ENCODE measurements at places on chromosomes 4 and X.
A peak's percentile ranks its signal among the peaks of the same experiment; 100 is the strongest.

DNA sequence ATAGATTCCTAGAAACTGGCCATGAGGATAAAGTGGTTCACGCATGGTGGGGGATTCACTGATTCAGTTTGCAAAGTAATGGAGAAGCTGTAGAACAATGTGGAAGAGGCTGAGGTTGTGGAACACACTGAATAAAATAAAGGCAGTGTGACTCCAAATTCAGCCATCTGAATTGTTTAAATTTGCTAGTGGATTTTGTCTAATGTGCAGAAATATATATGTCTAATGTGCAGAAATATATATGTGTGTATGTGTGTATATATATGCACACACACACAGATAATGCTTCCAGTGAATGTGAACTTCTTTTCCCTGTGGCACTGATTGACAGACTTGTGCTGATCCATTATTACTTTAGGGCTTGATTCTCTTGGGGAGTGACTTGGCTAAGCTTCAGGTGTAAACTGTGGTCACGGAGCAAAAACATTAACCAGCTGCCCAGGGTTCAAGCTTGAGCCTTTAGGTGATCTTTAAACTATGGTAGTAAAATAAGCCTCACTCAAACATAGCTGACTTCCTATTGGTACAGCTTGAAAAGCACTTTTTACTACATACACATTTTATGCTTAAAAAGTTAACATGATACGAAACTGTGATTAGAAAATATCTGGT, 3.5 kb downstream of the STBD1 start:
- DNase-seq = no peak

DNA sequence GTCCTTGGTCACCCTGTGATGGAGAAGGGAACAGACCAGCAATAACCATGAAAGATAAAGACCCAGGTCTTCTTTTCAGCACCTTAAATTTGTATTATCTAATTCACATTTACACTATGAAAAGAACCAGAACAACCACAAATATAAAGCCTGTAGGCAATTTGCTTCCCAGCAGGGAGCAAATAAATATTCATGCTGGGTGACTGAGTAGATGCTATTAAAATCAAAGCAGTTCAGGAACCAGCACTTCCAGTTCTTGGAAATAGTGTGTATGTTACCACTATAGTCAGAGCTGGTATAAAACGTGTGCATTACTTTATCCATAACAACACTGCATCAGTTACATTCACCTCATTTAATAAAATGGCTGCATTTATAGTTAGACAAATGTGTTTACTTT, 177.8 kb upstream of the ETNPPL start:
- DNase-seq = no peak

- no peak for DNase-seq
These were observed 106.0 kb downstream of the NKX6-1 start for GRCh38 chr4:84392951-84393590.

GRCh38 chr4:85798012-85798770, 323.2 kb downstream of the ARHGAP24 start:
- DNase-seq = no peak

DNA sequence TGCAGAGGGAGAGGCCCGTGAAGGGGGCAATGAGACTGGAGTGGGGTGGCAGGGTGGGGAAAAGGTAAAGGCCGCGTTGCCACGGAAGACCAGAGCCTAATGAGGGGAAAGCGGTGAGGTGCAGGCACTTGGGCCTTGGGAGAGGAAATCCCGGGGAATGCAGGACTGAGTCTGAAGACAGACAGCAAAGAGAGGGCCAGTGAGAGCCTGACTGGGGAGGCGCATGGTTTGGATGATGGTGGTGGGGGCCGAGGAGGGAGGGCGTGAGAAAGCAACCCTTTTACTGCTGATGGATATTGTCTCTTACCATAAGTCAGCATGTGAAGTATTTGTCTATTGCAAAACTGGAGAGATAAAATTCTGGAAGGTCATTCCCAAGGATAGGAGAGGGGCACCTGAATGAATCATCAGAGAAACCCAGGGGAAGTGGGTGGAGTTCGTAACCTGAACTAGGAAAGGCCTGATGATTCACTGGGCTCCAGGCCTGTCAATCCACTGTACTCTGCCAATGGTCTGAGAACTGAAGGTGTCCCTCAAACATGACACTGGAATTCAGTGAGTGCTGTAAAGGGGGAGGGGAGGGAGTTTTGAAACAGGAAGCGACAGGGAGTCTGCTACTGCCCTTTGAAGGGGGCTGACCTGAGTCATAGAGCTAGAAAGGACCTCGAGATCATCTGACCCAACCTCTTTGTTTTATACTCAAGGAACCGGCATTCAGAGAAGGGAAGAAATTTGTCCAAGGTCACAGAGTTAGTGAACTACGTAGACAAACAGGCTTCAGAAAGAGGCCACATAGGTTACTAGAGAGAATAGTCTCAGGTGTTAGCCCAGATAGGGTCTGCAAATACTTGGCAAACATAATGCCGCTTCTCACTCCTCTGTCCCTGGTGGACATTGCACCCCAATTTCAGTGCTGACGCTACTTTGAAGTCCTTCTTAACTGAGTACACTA, 52.2 kb downstream of the NALF2 start:
- peak; percentile 88 for DNase-seq

DNA sequence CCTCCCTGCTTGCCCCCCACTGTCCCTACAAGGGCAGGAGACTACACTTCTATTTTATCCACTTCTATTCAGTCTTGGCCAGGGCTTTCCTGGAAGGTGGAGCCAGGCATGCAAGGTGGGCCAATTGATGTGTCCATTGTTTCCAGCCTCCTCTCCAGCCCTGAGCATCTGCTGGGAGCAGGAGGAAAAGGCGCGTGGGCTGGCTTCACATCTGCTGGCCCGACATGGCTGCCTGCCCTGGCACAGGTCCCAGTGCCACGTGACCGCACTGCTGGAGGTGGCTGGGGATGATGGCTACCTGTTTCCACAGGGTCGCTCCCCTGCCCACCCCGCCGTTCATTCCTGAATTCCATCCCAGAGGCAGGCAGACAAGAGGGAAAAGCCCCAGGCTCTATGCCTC, 247.7 kb downstream of the AFAP1 start:
- DNase-seq = no peak

- no peak for DNase-seq
These were observed 29.8 kb upstream of the TEX13C start for GRCh38 chrX:125289920-125290319.

GRCh38 chr4:52376132-52376704, 282.9 kb downstream of the USP46 start:
- no peak for DNase-seq

GRCh38 chrX:19389227-19389845, 45.6 kb downstream of the PDHA1 start:
- no peak for DNase-seq

- peak; percentile 74 for DNase-seq
These were observed 103.5 kb downstream of the LDB2 start for GRCh38 chr4:16794816-16795445.

DNA sequence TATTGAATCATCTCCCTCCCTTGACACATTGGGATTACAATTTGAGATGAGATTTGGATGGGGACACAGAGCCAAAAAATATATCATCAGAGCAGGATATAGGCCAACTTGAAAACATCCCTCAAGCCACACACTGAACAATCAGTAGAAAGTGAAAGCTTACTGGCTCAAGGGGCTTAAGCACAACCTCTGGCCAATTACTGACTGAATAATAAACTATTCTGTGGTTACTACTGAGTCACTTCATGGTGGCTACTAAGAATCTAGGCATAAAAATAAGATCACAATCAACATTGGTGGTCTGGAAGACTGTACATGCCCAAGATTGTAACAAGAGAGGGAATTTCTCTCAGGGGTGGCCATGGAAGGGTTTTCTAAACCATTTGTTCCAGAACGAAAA, 27.4 kb upstream of the GPR174 start:
- DNase-seq = no peak

- DNase-seq = no peak
These were observed 136.4 kb upstream of the PLAC1 start for GRCh38 chrX:134794692-134795091.

DNA sequence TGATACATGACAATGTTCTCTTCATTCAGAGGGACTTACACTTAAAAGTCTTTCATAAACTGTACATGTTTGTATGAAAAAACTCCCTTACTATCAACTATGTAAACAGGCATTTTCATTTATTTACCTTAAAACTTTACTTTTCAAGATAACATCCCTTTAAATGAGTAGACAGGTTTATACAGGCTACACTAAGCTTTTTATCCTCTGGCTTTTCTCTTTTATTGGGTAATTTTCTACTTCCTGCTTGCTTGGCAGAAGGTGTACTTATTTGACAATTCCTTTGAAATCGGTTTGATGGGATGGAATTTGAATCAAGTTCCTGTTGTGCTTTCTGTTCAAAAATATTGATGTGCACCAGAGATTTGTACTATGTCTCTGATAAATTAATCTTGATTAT, 81.4 kb downstream of the PTPN13 start:
- DNase-seq = no peak

GRCh38 chr4:173499658-173500535, 30.1 kb downstream of the HAND2 start:
- DNase-seq = peak; percentile 54

DNA sequence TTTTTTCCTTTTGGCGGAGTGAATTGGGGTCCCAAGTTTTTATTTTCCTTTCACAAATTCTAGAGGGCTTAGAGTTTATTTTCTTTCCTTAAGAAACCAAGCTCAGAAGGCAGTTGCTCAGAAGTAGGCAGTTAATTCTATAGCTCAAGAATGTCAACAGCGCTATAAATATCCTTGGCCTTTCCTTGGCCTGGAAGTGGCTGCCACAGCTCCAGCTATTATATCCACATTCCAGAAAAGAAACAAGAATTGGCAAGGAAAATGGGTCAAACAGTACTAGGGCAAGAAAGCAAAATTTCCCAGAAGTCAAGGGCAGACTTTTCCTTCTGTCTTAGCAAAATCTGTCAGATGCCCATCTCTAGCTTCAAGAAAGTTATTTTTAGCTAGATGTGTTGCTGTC, 31.0 kb downstream of the SLC10A6 start:
- no peak for DNase-seq

DNA sequence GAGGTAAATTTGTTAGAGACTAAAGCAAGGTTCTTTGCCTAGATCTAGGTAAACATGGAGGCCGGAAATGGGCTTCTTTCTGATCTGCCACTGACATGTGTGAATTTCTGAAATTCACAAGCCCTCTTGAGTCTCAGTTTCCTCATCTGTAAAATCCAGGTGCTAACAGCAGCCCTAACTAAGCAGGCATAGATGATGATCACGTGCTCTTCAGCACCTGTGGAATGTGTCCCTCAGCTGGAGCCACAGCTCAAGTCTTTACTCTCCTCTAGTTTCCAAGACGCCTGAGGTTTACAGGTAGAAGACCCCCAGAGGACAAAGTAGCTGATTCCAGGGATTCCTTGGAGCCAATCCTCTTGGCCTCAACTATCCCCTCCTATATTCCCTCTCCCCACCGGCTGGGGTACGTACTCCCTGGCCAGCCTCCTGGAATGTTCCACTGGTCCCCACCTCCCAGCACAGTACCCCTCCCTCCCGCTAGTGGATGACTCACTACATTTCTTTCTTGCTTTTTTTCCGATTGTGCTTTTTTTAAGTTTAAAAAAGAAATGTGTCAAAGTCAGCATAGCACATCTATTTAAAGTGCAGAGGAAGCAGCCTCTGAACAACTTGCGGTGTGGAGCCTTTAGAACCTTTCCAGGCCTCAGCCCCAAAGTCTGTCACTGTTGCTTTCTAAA, 98.4 kb downstream of the PHKA2 start:
- no peak for DNase-seq

DNA sequence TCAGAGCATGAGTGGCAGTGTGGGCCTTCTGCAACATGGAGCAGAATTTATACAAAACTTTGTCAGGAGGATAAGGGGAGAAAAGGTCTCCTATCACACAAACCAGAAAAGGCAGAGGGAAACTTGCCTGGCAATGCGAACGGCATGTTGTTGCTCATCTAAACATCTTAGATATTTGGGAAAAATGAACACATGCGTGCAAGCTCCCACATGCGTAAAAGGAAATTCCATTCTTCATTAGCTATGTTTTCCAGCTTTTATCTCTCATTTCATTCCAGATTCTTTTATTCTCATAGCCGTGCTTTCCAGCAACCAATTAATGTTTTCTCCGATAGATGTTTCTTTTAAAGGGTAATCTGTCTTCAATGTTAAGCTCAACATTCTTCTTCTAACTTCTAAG, 31.3 kb upstream of the GBA3 start:
- no peak for DNase-seq

DNA sequence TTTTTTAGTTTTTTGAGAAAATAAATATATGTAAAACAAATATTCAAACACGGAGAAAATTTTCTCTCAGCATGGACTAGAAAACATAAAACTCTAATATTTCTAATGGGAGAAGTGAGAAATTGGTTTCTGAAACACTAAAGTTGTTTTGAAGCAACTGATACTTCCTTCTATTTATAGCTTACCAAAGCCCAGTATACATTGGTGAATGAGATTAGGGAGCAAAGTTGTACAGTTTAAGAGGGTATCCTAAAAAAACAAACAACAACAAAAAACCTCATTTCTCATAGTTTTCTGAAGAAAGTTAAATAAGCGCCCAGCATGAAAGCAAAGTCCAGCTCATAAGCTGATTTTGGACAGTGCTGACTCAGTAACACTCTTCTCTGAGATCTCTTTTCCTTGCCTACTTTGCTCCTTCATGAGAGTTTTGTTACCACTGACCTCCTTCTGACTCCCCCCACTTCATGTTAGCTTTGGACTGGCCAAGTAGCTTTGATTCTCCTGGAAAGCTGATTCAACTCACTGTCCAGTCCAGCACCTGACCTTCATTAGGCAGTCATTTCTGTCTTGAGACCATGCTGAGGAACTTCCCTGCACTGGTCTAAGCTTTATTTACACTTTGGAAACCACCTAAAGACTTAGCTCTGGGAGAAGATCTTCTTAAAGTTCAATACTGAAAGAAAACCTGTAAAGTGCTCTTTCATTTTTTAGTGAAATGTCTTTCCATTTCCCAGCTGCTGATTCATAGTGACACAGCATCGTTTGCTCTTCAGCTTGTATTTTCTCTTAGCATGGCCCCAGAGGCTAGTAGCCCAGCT, 21.8 kb upstream of the P2RY10 start:
- DNase-seq = no peak

- no peak for DNase-seq
These were observed 120.2 kb upstream of the NDST4 start for GRCh38 chr4:115233600-115233999.

DNA sequence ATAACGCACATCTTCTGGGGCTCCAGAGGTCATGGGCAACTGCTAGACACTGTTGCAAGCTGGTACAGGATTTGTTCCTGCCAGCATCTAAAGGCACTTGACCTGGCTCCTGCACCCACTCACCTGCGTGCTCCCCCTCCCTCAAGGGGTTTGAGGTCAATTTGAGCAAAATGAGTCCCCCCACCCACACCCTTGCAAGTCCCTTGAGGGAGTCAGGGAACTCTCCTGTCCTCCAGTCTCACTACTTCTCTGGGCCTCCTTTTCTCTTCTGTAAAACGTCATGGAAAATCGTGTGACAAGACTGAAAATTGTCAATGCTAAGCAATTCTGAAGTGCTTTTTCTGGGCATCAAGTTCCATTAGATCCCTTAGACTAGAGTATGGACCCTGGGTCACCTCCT, 39.9 kb upstream of the PGK1 start:
- no peak for DNase-seq

- DNase-seq = no peak
These were observed 207.1 kb downstream of the TRAM1L1 start for GRCh38 chr4:116878280-116878679.
